ENCODE measurements at places on chromosomes 7 and 10. TPM values are rescaled to one million over a fixed set of nuclear protein-coding genes. Genes with fewer than 3 reads are reported as not detected.

The LBX1 gene
- not detected for total RNA-seq

The RHOBTB1 gene
- total RNA-seq = 33.1 TPM

The SFTPD gene
- total RNA-seq = not detected

The LIPM gene
- total RNA-seq = not detected

The DYNC1I1 gene
- 1.8 TPM for total RNA-seq

The NRG3 gene
- 1.4 TPM for total RNA-seq

The TMEM139 gene
- total RNA-seq = 0.61 TPM

The CCAR1 gene
- 30.2 TPM for total RNA-seq

The CAMK1D gene
- total RNA-seq = 0.32 TPM

The ARPC1B gene
- total RNA-seq = 597 TPM

The HILPDA gene
- total RNA-seq = 11.1 TPM

The MYO1G gene
- 0.15 TPM for total RNA-seq

The PTPRE gene
- 57.8 TPM for total RNA-seq

The FAM131B gene
- 1.4 TPM for total RNA-seq

The VIPR2 gene
- total RNA-seq = not detected

The SCRN1 gene
- total RNA-seq = 124 TPM

The CALHM3 gene
- not detected for total RNA-seq

The GNA12 gene
- 14.6 TPM for total RNA-seq

The CH25H gene
- total RNA-seq = not detected

The TBL2 gene
- total RNA-seq = 77.0 TPM

The CRHR2 gene
- not detected for total RNA-seq

The TRIM50 gene
- not detected for total RNA-seq

The TSC22D4 gene
- total RNA-seq = 17.3 TPM

The HOXA3 gene
- total RNA-seq = 1.4 TPM

The CALN1 gene
- not detected for total RNA-seq

The UCN3 gene
- total RNA-seq = not detected

The CPEB3 gene
- 0.32 TPM for total RNA-seq

The MBL2 gene
- total RNA-seq = not detected

The CCDC3 gene
- total RNA-seq = 0.61 TPM

The COMMD3 gene
- total RNA-seq = 57.5 TPM

The AASS gene
- total RNA-seq = 62.9 TPM

The SEMA3D gene
- 0.46 TPM for total RNA-seq

The HSPA14 gene
- 23.1 TPM for total RNA-seq

The MMD2 gene
- not detected for total RNA-seq

The ARHGEF35 gene
- 0.91 TPM for total RNA-seq

The ZNF804B gene
- total RNA-seq = not detected

The FAM241B gene
- not detected for total RNA-seq

The ADCYAP1R1 gene
- total RNA-seq = 4.2 TPM

The OPN4 gene
- not detected for total RNA-seq

The IFIT5 gene
- 9.4 TPM for total RNA-seq

The CDH23 gene
- total RNA-seq = under 0.01 TPM

The PALD1 gene
- total RNA-seq = 5.2 TPM

The EBLN1 gene
- not detected for total RNA-seq

The MRPL43 gene
- 58.1 TPM for total RNA-seq

The FAM24A gene
- not detected for total RNA-seq

The ZNF518A gene
- total RNA-seq = 10.5 TPM

The ZNF365 gene
- total RNA-seq = 7.8 TPM

The ZNF467 gene
- 1.8 TPM for total RNA-seq

The GRID1 gene
- total RNA-seq = not detected

The SPDYE6 gene
- not detected for total RNA-seq

Data from epithelial cell of umbilical artery (primary cell).